GM18507 (cell line): ENCODE measurements at places on chromosomes 7 and 10.

DNA sequence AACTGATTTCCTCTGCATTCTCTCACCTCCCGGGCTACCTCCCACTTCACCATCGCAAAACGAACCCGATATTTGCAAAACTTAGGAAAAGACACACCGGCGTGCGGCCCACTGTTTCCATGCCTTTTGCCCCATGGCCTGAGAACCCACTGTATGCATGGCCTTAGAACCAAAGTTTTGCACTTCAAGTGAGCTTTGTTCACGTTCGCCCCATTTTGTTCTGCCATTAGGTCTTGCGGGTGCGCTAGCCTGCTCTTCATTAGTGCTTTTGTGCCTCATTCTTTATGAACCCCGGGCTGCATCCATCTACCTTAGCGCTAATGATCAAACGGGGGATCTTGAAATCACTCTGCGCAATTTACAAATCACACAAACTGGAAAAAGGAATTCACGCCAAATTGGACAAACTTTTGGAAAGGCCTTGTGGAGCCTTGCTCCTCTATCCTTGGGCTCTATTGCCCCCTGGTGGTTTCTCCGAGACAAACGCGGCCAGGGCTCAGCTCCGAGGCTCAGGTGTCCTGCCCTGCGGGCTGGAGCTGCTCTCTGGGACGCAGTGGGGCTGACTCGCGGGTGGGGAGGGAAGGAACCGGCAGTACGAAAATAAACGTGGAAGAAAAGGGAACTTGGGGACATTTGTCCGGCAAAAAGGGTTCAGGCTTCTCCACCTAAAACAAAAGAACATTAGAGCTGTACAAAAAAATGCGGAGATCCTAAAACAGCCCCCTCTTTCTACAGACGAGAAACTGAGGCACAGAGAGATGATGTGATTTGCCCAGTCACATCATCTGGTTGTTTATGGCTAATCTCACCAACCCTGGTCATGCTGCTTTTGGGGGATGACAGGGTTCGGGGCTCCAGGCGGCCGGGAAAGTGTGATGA lies 300.4 kb upstream of the NFE2L3 start:
- DNase-seq, result peak; percentile 35

GRCh38 chr7:108285778-108286177 lies 155.6 kb upstream of the LAMB4 start:
- DNase-seq, result no peak

- DNase-seq, result no peak
Observed at GRCh38 chr7:112199035-112199655, 7.1 kb downstream of the DOCK4 start.

GRCh38 chr10:36886303-36886891 lies 239.0 kb upstream of the ANKRD30A start:
- DNase-seq, result no peak

- no peak for DNase-seq
Observed at GRCh38 chr7:15084368-15084767, 181.8 kb upstream of the DGKB start.

DNA sequence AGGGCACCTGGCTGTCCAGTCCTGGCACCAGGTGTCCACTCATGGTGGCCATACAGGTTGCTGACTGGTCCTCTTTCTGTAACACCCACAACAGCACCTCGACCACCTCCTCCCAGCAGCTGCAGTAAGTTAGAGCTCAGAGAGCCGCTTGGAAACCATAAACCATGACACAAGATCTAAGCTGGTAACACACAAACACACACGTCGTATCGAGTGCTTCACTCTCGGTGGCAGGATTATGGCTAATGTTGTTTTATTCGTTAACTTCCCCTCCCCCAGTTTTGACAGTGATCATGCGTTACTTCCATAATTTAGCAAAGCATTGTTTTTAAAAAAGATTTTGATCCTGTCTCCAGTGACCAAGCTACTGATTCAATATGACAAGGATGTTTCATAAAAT lies 59.7 kb downstream of the CAMK2B start:
- DNase-seq, result no peak

DNA sequence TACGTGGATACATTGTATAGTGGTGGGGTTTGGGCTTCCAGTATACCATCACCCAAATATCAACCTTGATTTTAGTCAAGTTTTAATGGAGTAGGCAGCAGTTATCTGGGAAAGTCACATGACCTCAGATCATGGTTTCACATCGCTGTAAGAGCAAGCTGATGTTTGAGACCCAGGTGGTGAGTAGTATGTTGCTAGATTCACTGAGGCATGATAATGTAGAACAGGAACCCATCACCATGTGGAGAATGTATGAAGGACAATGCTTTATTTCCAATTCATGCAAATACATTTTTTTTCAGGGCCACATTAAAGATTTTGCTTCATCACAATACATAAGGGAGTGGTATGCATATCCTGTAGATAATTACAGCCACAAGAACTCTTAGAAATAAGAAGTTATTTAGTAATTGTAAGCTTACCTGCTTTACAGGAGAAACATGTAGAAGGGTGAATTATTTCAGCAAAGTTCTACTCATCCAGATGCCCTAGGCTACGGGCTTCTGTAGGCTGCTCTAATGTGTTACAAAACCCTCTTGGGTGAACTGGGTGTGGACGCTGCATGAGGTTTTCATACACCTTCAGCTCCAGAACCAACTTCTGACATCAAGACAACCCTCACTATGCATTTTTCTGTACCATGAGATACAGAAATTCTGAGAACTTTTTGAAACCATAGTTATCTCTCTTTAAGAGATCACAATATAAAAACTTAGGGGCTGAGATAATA lies 27.6 kb upstream of the LAMB4 start:
- DNase-seq, result no peak

DNA sequence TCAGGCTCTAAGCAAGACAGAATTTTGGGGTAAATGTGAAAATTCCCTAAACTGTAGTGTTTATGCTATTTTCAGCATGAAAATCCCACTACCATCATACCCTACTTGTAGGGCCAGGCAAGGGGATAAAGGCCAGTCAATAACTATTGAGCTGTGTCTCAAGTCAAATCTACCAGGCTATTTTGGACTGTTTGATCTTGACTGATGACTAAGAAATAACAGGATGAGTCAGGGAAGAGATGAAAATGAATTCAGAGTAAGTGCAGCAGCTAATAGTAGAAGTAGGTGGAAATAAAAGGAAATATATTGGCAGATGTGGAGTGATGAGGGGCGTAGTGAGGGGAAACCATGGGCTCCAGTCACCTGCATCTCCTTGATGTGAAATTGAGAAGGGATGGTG lies 225.8 kb upstream of the PHYHIPL start:
- no peak for DNase-seq

- DNase-seq, result peak; percentile 60
Observed at GRCh38 chr7:26291699-26292538, at the start of gene SNX10. SNX10 (plus strand) TSS chr7:26291862; CDS start chr7:26346443, 54,581 bp downstream.

DNA sequence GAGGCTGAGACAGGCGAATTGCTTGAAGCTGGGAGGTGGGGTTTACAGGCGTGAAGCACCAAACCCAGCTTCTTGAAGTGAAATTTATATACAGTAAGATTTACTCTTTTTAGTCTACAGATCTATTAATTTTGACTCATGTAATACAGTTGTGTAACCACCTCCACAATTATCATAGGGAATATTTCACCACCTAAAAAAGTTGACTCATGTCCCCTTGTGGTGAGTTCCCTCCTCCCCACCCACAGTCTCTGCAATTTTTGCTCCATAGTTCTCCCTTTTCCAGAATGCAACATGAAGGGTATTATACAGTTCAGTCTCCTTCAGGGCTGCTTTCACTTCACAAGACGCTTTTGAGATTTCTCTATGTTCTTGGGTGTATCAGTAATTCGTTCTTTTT lies 156.8 kb downstream of the FAM107B start:
- no peak for DNase-seq

GRCh38 chr7:105815576-105815975 lies 60.8 kb downstream of the ATXN7L1 start:
- DNase-seq, result no peak

DNA sequence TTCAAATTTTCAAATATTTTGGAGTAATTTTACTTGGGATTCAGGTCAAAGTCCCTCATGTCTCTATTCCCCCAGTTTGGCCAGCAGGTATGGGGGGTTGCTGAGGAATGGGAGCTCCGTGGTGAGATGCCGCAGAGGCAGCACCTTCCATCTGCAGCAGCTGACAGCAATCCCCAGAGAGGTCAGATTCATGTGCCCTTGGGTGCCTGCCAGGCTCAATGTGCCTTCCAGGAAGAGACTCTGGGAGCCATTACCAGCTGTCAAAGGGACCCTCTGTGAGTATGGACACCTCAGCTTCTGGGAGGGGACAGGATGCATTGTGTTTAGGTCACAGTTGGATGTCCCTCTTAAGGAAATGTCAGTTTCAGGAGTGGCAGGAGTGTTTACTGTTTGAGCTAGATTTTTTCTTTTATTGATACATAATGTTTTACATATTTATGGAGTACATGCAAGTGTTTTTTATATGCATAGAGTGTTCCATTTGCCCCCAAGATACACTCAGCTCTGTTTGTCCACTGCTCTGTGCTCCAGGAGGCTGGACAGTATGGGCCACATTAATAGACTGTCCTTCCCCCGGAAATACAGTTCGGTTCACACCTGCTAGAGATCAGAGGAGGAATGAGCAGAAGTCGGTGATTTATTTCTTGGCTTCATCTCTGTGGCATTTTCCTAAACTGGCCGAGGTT lies 75.3 kb upstream of the GRB10 start:
- no peak for DNase-seq

GRCh38 chr7:27111042-27111750 lies 8.7 kb upstream of the HOXA2 start:
- no peak for DNase-seq

GRCh38 chr7:116686812-116687419 lies 14.9 kb downstream of the MET start:
- no peak for DNase-seq

DNA sequence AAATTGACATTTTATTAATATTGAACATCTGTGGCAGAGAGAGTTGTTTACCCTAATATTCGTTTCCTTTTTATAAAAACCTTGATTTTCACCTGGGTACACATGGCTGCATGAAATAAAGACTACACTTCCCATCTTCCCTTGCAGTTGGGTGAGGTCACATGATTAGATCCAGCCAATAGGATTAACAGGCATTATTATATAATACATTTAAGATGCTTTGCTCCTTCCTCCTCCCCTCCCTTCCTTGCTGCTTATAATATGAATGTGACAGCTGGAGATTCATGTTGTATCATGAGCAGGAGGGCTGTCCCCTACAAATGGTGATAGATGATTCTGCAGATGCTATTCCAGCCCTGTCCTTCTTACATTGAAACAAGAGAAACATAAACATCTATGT lies 146.6 kb downstream of the SH2D4B start:
- no peak for DNase-seq

- DNase-seq, result no peak
Observed at GRCh38 chr7:25575634-25576033, 347.3 kb upstream of the NPVF start.

GRCh38 chr10:110708776-110709443 lies 64.8 kb downstream of the RBM20 start:
- no peak for DNase-seq

GRCh38 chr10:32980242-32980557 lies 22.2 kb upstream of the ITGB1 start:
- DNase-seq, result no peak

- DNase-seq, result no peak
Observed at GRCh38 chr7:74657692-74658177, at the start of gene GTF2I. GTF2I (plus strand) TSS chr7:74657718; CDS start chr7:74689129, 31,411 bp downstream.

GRCh38 chr10:28906934-28907333 lies 229.6 kb downstream of the BAMBI start:
- no peak for DNase-seq

GRCh38 chr7:69510114-69510513 lies 88.2 kb upstream of the AUTS2 start:
- DNase-seq, result no peak

DNA sequence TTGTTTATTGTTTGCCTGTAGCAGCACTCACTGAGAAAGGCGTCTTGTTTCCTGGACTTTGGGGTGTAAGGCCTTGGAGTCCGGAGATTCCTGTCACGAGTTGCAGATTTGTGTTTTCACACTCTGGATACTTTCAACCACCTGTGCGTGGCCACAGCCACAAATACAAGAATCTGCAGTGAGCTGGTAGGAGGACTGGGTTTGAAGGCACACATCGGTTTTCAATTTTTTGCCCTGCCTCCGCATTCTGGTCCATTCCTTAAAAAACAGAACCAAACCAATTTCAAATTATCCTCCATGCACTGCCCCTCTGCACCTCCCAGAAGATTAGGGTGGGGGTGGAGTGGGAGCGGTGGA lies 619 bp downstream of the EXOC4 start:
- no peak for DNase-seq

DNA sequence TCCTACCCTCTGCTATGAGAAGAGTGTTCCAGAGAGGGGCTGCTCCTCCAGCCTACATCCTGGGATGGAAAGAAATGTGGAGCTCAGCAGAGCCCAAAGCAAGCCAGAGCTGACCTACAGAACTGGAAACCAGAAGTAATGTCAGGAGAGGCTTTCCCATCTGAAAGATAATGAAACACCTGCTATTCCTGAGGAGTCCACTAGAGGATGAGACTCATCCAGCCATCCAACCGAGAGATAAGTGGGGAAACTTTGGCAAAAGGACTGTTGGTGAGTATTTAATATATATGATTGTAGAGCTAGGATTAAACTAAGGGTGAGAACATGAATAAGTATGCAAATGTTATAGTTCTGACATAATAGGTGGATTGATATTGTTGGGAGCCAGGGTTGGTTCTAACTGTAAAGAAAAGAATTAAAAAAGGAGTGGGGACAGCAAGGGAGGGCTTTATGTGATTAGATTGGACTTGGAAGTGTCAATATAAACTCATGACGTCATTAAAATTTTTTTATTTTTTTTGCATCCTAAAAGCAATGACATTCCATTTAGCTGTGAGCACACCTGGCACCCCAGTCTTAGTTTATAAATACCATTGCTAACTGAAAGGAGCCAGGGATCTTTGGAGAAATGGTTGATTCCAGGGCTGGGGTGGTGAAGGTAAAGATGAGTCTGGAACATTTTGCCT lies 312.8 kb upstream of the NFE2L3 start:
- no peak for DNase-seq

GRCh38 chr7:24757353-24758275 lies at the start of gene GSDME:
GSDME (minus strand) TSS chr7:24757464; CDS start chr7:24749774, 7,690 bp downstream.
- DNase-seq, result peak; percentile 48

GRCh38 chr7:21276471-21277035 lies 151.3 kb upstream of the SP4 start:
- DNase-seq, result no peak

DNA sequence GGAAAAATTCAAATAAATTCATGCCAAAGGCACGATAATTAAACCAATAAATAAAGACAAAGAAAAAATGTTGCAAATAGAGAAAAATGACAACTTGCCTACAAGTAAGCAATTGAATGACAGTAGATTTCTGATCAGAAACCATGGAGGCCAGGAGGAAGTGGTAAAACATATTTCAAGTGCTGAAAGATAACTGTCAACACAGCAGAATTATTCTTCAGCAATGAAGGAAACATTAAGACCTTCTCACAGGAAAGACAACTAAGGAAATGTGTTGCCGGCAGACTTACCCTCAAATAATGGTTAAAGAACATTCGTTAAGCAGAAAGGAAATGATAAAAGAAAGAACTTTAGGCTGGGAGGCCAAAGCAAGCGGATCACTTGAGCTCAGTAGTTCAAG lies 30.4 kb downstream of the RUNDC3B start:
- DNase-seq, result no peak

- DNase-seq, result peak; percentile 78
Observed at GRCh38 chr7:102306916-102307677, 20.4 kb downstream of the SH2B2 start.

GRCh38 chr7:29642494-29643155 lies 79.0 kb downstream of the PRR15 start:
- no peak for DNase-seq

- DNase-seq, result no peak
Observed at GRCh38 chr7:130963339-130963738, 229.3 kb upstream of the KLF14 start.
